Right atrium auricular region (tissue), 2 donors: ENCODE measurements at places on chromosomes 7 and 10. TPM values are rescaled to one million over a fixed set of nuclear protein-coding genes. Genes with fewer than 3 reads are reported as not detected.

GRCh38 chr10:132982301-132982989 lies 40.1 kb upstream of the CFAP46 start:
- DNase-seq = no peak
- H3K36me3 ChIP-seq = no peaks in the 10 kb centered on the region
- H3K27ac ChIP-seq = no peak overlapping the region
- H3K27me3 ChIP-seq = no peaks in the 10 kb centered on the region
- H3K4me3 ChIP-seq = no peak overlapping the region
- no peaks in the 10 kb centered on the region for H3K4me1 ChIP-seq

DNA sequence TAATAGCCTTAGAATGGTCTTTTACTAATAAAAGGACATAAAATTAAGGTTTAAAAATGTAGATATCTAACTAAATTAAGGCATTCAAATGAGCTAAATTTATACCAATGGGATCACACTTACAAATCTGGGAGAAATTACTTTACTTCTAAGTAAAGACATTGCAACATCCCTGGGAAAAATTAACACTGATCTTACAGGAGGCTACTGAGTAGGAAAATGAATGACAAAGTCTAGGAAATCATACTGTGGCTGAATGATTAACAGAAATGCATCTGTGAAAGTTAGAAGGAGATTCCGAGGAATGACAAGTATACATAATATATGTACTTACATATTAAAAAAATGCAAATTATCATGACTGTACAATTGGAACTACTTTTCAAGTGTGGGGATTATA lies 38.3 kb downstream of the CACNA2D1 start:
- no peak overlapping the region for H3K27ac ChIP-seq

- no peak for DNase-seq
- no peaks in the 10 kb centered on the region for H3K27me3 ChIP-seq
- H3K27ac ChIP-seq = no peak overlapping the region
- H3K4me3 ChIP-seq = no peak overlapping the region
- no peaks in the 10 kb centered on the region for H3K4me1 ChIP-seq
- H3K36me3 ChIP-seq = no peaks in the 10 kb centered on the region
Measured at GRCh38 chr7:50426280-50427045, 23.7 kb downstream of the FIGNL1 start.

- no peaks in the 10 kb centered on the region for H3K27me3 ChIP-seq
- no peak overlapping the region for H3K27ac ChIP-seq
- no peaks in the 10 kb centered on the region for H3K4me1 ChIP-seq
- DNase-seq = no peak
- no peaks in the 10 kb centered on the region for H3K36me3 ChIP-seq
Measured at GRCh38 chr10:48309711-48310226, 3.3 kb downstream of the MAPK8 start.

GRCh38 chr10:76559892-76560220 lies 1077.8 kb downstream of the KCNMA1 start:
- no peaks in the 10 kb centered on the region for H3K27me3 ChIP-seq
- no peak overlapping the region for H3K4me3 ChIP-seq
- no peak for DNase-seq
- H3K27ac ChIP-seq = no peak overlapping the region

DNA sequence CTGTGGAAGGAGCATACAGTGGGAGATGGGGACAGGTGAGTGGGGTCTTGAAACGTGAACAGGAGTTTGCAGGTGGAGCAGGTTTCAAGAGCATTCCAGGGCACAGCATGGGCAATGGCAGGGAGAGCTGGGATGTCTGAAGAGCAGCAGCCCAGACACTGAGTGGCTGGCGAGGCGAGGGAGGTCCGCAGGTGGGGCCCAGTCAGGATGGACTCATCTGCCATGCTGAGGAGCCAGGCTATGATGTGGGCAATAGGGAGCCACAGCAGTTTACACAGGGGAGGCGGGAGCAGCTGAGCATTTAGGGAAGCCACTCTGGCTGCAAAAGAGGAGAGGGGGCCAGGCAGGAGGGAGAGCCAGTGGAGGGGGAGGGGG lies 138.7 kb downstream of the FAM53B start:
- no peak overlapping the region for H3K4me3 ChIP-seq
- H3K27me3 ChIP-seq = no peaks in the 10 kb centered on the region
- no peaks in the 10 kb centered on the region for H3K36me3 ChIP-seq
- no peak overlapping the region for H3K27ac ChIP-seq
- no peak for DNase-seq

Gene HABP2
- not detected for total RNA-seq

GRCh38 chr7:105719395-105719794 lies 138.1 kb upstream of the EFCAB10 start:
- H3K27me3 ChIP-seq = no peaks in the 10 kb centered on the region
- no peaks in the 10 kb centered on the region for H3K36me3 ChIP-seq
- no peak overlapping the region for H3K4me3 ChIP-seq

Gene FLNC
- total RNA-seq = 215 TPM

- no peak overlapping the region for H3K27ac ChIP-seq
- no peaks in the 10 kb centered on the region for H3K27me3 ChIP-seq
- no peaks in the 10 kb centered on the region for H3K4me1 ChIP-seq
- no peak for DNase-seq
Measured at GRCh38 chr7:50335795-50336754, 31.6 kb downstream of the IKZF1 start.

DNA sequence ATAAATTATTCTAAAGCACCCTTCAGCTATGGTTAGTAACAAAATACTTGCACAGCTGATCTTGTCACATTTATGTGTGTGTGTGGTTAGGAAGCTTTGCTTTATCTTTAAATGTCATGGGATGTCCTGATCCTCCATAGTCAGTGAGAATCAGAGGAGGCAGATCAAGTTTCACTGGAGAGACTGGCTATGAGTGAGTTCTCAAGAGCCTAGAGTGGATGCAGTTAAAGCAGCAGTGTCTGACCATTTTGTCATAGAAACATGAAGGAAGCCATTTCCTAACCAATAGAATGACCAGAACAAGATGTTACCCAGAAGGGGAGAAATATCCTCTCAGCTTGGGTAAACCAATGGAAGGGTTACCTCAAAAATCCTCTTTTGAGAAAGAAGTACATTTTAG lies 207.2 kb upstream of the DKK1 start:
- H3K4me1 ChIP-seq = no peaks in the 10 kb centered on the region
- H3K27me3 ChIP-seq = no peaks in the 10 kb centered on the region
- H3K4me3 ChIP-seq = no peak overlapping the region
- H3K27ac ChIP-seq = no peak overlapping the region
- H3K36me3 ChIP-seq = no peaks in the 10 kb centered on the region

- DNase-seq = no peak
- no peak overlapping the region for H3K4me3 ChIP-seq
- H3K36me3 ChIP-seq = peaks cover 9% of the 10 kb centered on the region
- H3K4me1 ChIP-seq = peaks cover 10% of the 10 kb centered on the region
Measured at GRCh38 chr10:50461834-50462233, 161.9 kb downstream of the SGMS1 start.
